Stimulated activated memory B cell treated with anti-CD40 and anti-IgM and Interleukin-4, amounts not matched to agents 10 μg/mL and 1 μg/mL and 100 μg/mL, for 72 hours (primary cell): ENCODE measurements at places on chromosomes 1 and 21.

DNA sequence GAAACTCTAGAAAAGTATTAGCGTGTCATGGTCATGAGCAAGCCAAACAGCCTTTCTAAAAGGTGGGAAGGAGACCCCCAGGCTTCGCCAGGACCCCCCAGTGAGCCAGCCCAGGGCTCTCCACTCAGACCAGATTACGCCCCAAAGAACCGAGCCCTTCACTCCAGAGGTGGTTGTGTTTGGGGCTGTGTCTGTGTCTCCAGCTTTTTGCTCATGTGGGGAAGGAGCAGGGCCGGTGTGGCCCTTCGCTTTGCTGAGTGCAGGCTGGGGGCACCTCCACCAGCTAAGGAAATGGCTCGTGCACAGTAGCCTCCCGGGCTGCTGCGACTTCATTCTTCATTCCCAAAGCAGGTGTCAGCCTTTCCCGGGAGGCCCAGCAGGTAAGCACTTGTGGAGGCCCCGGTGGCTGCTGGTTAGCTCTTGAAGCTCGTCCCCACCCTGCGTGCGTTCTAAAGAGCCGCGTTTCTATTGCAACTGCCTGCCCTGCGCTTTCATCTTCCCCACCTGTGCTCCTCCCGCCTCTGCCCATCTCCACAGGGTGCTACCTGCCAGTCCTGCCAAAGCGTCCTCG, 531 bp downstream of the TSPEAR start:
- no peak for ATAC-seq

DNA sequence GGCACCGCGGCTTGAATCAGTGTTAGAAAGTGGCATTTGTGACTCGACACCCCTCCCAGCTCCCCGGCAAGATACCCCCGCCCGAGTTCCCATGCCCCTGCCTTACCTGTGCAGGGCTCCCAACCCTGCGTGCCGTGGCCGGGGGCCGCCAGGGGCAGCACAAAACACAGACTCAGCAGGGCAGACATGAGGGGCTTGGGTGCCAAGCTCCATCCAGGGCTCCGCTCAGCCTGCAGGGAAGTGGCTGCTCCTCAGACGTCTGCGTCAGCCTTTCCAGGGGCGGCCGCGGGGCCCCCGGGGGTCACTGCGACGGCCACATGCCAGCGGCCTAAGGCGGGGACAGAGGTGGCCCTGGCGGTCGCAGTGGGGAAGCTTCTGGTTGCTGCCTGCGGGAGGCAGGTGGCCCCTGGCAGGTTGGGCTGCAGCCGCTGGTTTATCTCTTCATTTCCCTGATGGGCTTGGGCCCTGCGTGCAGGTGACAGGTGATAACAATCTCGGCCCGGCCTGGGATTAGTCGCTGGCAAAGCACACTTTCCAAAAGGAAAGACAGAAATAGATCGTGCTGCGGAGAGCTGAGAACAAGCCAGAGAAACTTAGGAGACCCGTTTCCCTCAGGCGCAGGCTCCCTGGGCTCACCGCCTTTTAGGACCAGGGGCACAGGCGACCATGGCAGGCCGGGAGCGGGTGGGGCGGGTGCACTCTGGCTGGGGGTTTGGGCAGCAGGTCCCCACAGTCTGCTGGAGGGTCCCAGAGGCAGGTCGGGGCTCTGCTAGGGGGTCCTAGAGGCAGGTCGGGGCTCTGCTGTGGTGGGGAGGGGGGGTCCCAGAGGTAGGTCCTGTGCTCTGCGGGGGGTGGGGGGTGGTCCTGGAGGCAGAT, at the start of gene TSPEAR:
Gene TSPEAR, minus strand, starts transcription at position 246 of the 876 bp plus-strand sequence. Its CDS starts 58 bp downstream, at position 188.
- ATAC-seq: no peak

DNA sequence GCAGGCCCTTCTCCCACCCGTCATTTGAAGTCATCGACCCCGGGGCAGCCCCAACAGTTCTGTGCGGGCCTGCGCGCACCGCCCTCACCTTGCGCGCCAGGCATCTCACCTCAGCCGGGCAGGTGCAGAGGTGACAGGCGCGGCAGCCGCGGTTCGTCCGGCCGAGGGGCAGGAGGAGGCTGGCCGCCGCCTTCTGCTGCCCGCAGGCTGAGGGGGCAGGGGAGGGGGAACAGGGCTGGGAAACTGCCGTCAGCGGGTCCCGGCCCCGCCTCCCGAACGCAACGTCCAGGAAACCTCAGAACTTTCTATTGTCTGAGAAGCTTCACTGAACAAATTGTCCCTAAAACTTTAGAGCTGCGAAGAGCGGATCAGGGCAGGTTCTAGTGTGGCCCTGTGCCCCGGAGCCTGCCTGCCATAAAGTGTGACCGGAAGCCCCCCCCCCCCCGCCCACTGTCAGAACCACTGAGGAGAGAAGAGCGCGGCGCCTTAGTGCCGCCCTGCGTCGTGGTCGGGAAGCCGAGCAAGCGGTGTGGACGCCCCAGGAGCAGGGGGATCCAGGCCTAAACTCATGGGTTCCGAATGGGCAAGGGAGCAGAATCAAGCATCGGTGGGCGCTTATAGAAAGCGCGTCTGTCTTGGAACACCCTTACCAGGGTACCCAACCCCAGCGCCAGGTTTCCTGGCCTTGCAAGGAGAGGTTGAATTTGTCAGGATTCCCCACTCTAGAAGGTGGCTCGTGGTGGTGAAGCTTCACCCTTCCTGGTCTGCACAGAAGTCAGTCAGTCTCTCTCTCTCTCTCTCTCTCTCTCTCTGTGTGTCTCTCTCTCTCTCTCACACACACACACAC, 13.3 kb upstream of the TBX15 start:
- no peak for ATAC-seq

DNA sequence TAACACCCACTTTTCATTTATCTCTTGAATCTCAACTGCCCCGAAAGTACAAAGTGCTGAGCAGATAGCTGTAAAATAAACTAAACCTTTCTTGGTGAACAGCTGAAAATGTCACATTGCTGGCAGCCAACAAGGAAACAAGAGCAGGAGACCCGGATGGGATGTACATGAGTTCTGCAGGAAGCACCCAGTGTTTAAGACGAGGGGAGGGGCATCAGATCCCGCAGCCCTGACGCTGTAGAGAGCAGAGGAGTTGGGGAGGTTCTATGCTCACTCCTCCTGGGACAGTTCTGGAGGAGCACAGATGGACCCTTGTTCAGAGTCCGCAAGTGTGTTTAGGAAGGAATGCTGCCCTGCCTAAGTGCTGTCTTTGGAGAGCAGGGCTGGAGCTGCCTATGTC, 32.0 kb upstream of the EPHA8 start:
- ATAC-seq: no peak

DNA sequence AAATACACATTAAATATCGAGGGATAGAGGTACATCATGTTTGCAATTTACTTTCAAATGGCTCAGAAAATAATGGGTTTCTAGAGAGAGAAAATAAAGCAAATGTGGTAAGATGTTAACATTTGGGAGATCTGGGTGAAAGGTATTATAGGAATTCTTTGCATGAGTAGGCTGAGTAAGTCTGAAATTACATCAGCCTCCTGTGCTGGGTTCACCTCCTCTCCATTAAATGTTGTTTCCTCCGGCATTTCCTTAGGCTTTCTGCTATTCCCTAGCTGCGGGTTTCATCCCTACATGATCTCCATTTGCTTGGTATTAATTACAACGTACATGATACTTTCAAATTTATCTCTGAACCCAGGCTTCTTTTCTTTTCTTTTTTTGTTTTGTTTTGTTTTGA, 31.6 kb downstream of the ZMYND12 start:
- ATAC-seq: no peak

DNA sequence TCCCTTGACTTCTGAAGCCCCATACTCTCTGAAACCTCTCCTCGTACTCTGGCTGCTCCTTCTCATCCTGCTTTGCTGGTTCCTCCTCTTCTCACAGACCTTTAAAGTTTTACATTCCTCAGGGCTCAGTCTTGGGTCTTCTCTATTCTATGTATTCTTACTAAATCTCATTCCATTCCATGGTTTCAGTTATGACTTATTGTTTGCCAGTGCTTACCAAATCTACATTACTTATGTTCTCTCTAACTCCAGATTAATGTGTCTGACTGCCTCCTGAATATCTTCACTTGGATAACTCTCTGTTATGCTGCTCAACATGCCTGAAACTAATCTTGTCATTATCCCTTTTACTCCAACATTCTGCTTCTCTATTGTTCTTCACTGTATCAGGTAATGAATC, 5.4 kb upstream of the SLC35D1 start:
- ATAC-seq: no peak
